ENCODE measurements at places on chromosomes 7 and 10.

DNA sequence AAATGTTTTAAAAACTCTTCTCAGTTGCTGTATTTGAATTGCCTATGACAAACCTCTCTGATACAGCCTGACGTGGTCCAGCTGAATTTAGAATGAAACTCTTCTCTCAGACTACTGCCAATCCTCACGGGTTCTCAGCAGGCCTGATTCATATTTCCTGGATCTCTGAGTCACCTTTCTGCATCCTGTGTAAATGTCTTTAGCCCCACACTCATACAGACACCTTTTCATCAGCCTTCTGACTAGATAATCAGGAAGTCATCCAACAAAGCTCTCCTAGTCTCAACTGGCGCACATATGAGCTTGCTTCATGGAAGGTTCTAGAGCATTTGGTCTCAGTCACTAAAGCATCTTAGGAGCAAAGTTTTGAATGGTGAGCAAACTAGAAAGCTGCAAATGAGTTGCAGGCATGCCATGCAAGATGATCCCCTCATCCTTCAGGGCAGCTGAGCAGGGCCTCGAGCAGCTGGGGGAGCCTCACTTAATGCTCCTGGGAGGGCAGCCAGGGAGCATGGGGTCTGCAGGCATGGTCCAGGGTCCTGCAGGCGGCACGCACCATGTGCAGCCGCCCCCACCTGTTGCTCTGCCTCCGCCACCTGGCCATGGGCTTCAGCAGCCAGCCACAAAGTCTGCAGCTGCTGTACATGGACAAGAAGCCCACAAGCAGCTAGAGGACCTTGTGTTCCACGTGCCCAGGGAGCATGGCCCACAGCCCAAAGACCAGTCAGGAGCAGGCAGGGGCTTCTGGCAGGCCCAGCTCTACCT, 182.8 kb downstream of the ARHGAP12 start:
- DNase-seq, result peak; percentile 73

DNA sequence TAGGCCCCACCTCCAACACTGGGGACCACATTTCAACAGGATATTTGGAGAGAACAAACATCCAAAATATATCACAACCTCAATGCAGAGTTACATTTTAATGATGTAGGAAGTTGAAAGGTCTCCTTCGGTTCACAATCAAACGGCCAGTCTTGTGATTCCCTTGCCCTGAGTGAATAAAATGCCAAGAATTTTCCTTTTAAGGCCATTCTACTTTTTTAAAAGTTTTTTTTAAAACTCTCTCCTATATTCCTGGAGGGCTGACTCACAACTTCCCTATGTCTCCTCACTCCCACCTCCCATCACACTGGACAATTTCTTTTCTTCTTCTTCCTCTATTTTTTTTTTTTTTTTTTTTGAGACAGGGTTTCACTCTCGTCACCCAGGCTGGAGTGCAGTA, 693.6 kb upstream of the AUTS2 start:
- DNase-seq, result no peak

DNA sequence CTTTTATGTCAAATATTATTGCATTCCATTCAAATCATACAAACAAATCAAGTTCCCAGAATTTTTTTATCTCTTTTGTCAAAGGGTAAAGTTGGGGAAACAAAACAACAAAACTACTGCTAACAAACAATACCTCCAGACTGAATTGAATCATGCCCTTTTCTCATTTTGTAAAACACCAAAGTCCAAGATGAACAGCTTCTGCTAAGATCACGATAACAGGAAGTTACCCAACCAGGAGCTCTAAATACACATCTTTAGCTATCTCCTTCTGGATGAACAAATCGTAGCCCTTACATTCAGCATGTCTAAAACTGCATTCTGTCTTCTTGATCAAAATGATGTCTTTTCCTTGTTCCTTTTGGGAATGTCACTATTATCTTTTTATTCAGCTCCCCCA, 97.4 kb downstream of the CTTNBP2 start:
- no peak for DNase-seq

DNA sequence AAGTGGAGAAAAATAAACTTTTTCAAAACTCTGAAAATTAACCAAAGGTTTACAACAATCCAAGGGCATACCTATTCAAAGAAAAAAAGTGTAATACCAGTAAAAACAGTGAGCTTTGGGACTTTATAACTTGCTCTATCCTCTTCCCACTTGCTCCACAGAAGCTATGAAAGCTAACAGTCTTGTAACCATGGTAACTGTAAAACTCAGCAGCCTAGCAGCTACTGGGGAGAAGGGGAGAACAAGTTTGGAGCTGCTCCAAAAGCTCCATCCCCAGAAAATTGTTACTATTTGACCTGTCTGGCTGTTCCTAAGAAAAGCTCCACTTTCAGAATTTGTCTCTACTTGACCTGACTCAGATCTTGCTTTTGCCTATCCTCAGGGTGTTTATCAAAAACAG, 191.5 kb downstream of the OTUD1 start:
- DNase-seq, result no peak

- no peak for DNase-seq
These were observed 209.3 kb upstream of the IMMP2L start for GRCh38 chr7:111771638-111772037.

- no peak for DNase-seq
These were observed 374.9 kb upstream of the PODXL start for GRCh38 chr7:131931370-131931769.

GRCh38 chr7:122975341-122975740, 20.2 kb downstream of the TAS2R16 start:
- no peak for DNase-seq

DNA sequence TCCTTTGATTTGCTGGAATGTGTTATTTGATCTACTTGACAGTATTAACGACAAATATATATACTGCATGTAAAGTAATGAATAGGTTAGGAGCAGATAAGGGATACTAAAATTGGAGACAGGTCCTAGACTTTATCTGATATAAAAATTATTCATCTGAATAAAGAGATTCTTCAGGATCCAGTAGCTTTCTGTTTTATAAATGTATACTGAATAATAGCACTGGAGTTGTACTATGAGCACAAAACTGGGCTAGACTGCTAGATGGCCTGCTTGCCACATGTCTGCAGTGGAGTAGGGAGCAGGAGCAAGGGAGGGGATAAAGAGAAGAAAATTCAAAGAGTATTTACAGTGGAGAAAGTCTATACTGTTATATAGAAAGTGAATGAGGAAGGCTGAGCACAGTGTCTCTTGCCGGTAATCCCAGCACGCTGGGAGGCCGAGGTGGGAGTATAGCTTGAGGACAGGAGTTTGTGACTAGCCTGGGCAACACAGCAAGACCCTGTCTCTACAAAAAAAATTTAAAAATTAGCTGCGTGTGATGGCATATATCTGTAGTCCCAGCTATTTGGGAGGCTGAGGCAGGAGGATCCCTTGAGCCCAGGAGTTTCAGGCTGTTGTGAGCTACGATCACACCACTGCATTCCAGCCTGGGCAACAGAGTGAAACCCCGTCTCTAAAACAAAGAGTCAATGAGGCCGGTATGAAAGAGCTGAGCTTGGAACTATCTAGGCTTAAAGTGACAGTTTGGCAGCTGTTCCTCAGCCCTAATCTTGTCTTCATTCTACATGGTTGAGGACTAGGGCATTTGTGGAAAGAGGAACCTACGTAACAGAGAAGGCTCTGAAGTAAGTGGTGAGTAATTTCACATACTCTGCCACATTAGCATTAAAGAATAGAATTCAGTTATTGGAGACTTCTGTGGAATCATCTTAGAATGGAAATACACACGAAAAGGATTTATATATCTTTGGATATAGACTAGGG, 41.8 kb downstream of the CD36 start:
- DNase-seq, result no peak

- DNase-seq, result no peak
These were observed 177.9 kb upstream of the BET1 start for GRCh38 chr7:94182066-94182465.

GRCh38 chr10:117790179-117790578, 247.6 kb downstream of the EMX2 start:
- no peak for DNase-seq

DNA sequence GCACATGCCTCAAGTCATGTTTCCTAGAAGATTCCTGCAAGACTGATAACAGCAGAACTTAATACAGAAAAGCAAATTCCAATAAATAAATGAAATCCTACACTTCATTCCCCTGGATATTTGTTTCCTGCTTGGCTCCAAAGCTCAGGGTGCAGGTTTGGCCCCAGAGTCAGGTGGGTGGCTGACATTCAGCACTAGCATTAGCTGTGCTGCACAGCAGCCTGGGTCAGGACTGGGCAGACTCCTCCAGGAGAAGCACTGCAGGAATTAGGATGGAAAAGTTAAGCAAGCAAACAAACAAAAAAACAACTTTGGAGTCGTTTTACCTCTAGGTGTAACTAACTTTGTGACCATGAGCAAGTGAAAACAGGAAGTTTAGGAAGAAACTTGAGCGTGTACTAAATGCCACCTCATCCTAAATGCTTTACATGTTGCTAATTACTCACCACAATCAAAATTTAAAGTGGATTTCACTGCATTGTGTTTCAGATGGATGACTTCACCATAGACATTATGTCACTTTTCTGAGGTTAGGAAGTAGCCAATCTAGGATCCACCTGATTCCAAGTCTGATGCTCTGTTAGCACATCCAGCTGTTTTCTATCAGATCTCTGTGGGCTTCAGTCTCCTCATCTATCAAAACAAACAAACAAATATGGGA, 239.4 kb downstream of the C7orf25 start:
- DNase-seq, result no peak

DNA sequence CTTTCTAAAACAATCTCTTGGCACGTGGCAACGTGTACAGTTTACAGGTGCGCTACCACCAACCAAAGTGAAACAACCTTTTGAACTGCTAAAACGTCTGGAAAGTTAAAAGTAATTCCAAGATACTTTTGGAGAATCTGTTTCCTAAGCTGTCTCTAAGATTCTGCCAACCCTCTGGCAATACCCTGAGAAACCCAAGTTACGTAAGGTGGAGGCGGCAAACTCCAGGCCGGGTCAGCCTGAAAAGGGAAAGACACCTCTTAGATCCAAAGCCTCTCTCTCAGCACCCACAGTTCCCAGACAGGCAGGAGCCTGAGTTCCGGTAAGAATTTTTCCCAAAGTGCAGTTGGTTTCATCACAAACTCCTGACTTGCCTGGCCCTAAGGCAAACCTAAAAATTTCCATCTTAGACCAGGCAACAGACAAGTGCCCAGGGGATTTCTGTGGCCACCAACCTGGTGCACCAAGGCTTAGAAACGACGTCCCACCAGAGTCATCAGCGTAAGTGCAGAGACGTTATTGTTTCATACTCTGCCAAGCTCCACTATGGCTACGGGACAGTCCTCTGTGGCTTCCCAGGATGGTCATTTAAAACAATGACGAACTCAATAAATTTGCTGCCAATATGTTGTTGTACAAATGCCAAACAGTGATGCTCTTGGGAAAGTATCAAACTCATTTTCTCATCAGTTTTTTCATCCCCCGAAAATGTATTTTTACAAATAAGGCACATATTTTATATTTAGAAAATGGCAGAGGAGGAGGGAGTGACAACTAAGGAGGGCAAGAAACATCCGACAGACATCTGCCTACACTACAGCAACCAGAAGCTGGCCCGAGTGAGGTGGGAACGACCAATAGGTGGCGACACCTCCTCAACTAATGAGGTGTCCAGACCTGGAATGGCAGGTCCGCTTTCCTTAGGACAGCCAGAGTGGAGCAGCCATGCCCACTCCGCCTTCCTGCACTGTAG, 205.8 kb upstream of the FRMD4A start:
- peak; percentile 73 for DNase-seq

- DNase-seq, result no peak
These were observed 450.2 kb upstream of the MBL2 start for GRCh38 chr10:53222806-53223205.

DNA sequence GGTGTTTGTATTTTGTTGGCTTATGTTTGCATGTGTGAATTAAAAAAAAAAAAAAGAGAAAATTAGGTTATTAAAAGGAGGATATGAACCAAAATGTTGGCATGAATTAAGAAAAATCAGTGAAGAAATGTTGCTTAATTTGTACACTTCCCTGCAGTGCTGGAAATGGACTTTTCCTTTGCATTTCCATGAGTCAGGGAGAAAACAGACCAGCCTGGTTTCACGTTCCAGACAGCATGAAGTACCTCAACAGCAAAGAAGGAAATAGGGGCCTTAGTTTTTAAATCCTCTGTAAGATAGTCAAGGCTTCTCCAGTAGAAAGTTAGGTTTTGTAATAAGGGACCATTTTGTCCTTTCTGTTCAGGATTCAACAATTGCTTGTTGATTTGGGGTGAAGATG, 159.7 kb downstream of the CELF2 start:
- DNase-seq, result no peak

GRCh38 chr7:123415625-123416024, 118.8 kb downstream of the IQUB start:
- DNase-seq, result no peak

- DNase-seq, result no peak
These were observed 119.3 kb downstream of the CABCOCO1 start for GRCh38 chr10:61781969-61782403.

DNA sequence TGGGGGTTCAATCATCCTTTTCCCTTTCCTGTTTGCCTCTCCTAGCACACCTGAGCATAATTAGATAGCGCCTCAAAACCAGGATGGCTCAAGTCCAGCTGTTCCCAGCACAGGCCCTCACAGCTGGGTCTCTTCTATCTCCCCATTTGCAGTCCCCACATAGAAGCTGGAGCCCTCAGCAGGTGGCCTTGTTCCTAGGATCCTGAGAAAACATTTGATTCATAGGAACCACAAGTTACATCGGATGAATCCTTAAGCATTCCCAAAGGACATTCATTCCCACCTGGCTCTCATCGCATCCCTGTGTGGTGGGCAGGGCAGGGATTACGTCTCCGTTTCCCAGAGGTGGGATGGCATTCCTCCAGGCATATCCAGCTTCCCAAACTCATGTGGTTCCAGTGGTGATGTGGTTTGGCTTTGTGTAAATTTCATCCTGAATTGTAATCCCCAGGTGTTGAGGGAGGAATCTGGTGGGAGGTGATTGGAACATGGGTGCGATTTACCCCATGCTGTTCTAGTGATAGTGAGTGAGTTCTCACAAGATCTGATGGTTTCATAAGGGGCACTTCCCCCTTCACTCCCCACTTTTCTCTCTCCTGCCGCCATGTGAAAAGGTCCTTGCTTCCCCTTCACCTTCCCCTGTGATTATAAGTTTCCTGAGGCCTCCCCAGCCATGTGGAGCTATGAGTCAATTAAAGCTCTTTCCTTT, 49.8 kb upstream of the LEP start:
- DNase-seq, result no peak

DNA sequence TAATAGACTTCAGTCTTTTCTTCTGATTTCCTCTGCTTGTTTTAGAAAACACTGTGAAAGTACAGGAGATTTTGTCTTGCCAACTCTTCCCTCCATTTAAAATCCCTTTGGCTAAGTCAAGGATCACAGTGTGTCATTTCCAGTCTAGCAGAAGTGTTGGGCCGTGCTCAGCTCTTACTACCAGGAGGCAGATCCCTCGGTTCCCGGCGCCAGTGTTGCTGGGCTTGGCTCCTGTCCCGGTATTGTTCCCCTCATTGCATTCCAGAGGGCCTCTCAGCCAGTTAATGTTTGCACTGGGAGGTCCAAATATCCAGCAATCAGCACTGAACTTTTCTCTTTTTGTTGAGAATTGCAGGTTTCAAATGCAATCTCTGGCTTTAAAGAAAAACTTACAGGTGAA, 612.1 kb upstream of the MGMT start:
- peak; percentile 94 for DNase-seq

- no peak for DNase-seq
These were observed 162.4 kb upstream of the PPP2R2D start for GRCh38 chr10:131738396-131738735.

GRCh38 chr7:121394709-121395140, 1.4 kb downstream of the FAM3C start:
- no peak for DNase-seq
